ENCODE measurements at places on chromosomes 16 and 17.

- DNase-seq, result no peak
Measured at GRCh38 chr17:7014995-7015958, 2.9 kb downstream of the RNASEK start.

- no peak for DNase-seq
Measured at GRCh38 chr16:27818246-27818645, 245.3 kb downstream of the GSG1L start.

DNA sequence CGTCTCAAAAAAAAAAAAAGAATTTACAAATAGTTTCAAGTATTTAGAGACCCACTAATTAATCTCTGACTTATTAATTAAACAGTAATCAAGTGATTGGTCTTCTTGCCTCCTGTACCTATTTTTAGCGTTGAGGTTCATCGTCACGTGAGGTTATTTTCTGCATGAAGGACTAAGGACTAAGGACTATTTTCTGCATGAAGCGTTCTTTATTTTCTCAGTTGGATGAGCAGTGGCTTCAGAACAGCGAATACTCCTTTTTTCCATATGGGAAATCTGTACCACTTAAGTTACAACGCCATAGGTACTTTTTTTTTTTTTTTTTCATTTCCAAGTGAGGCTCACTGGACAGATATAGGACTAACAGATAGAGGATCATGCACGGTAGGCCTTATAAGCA is 224.9 kb downstream of the CNTNAP4 start:
- no peak for DNase-seq

- no peak for DNase-seq
Measured at GRCh38 chr17:45836047-45837044, 8.3 kb upstream of the SPPL2C start.
